ENCODE measurements at places on chromosomes 12 and 14.

DNA sequence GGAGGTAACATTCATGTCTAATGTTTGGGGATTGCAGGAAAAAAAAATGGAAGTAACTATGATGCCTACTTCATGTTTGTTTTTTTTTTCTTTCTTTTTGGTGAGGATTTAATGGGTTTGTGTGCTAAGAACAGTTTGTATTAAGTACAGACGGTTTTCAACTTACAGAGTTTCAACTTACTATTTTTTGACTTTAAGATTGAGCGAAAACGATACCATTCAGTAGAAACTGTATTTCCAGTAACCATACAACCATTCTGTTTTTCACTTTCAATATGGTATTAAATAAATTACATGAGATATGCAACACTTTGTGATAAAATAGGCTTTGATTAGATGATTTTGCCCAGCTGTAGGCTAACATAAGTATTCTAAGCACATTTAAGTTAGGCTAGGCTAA, 10.4 kb downstream of the TECPR2 start:
- no peak for DNase-seq

DNA sequence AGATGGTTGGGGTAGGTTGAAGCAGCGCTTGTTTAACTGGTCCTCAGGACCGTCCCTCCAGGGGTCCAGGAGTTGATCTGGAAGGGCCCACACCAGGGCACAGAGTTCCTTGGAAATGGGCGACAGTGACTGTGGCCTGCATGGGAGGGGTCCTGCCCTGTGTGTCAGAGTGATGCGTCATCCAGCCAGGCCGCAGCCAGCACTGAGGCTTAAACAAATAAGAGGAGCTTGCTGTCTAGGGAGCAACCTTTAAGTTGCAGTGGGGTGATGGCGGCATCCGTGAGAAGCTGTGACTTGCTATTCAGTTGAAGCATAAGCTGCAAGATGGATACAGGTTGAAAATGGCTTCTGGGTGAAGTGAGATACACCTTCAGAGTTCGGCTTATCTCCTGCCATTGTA, 20.2 kb downstream of the DCAF4 start:
- DNase-seq: no peak

GRCh38 chr14:68596211-68596610, 196.7 kb downstream of the ZFP36L1 start:
- DNase-seq: no peak

- no peak for DNase-seq
Measured at GRCh38 chr14:82796086-82796485, 1262.4 kb upstream of the SEL1L start.

DNA sequence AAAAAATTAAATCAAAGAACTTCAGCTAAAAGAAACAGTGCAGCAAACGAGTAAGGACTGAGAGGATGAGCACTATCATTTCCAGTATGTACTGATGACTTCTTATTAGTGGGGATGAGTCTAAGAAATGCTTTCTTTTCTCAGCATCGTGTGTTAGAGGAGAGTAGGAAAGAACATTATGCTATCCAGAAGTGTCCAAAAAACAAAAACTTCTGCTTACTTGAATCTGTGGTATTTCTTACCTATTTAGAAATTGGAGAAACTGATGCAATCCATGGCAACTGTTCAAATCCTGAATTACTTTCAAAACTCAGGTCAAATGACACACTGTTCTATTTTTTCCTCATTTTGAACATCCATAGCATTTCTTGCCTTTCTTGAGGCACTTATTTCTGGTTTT, 23.7 kb downstream of the ABCD2 start:
- DNase-seq: no peak

DNA sequence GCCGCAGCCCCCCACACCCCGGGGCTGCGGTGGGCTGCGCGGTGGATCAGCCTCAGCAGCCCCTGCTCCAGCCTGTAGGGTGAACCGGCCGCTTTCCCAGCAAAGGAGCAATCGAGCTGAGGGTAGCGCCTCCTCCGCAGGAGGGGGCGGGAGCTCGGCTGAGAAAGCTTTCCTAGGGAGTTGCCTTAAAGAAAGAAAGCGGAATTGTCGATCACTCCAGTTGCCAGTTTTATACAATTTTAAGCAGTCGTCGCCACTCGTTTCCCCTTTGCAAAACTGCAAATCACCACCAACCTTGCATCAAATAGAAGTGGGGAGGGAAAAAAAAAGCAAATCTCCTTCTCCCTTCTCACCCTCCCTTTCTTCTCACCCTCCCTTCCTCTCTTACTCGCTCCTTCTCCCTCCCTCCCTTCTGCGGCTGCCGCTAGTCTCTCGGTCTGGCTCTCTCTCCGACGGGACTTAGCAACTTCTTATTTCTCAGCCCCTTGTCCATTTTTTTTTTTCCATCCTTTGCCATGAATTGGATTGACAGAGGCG, at the start of gene PDE3A:
Gene PDE3A (plus strand): TSS at position 424 of the 537 bp plus-strand sequence. CDS start 748 bp downstream, outside the sequence.
- peak; percentile 43 for DNase-seq

- peak; percentile 75 for DNase-seq
Measured at GRCh38 chr14:22598896-22599244, 770 bp downstream of the ABHD4 start.

GRCh38 chr14:39393289-39393688, 38.9 kb downstream of the FBXO33 start:
- DNase-seq: no peak

DNA sequence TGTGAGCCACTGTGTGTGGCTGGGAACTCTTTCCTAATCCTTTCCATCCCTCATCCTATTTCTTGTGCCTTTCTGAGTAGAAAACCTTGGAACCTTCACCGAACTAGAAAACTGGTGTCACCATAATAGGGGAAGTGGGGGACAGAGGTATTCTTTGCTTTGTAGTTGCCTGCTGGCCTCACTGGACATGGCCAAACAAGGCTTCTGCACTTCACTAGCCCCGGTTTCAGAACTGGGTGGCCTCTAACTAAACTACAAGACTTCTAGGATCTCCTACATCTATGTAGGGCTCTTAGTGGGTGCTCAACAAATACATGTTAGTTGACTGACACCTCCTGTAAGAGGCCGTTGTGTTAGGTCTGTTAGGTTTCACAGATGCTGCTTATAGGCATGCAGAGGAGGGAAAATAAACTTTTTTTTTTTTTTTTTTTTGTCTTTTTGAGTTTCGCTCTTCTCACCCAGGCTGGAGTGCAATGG, 597 bp upstream of the CIROP start:
- no peak for DNase-seq

DNA sequence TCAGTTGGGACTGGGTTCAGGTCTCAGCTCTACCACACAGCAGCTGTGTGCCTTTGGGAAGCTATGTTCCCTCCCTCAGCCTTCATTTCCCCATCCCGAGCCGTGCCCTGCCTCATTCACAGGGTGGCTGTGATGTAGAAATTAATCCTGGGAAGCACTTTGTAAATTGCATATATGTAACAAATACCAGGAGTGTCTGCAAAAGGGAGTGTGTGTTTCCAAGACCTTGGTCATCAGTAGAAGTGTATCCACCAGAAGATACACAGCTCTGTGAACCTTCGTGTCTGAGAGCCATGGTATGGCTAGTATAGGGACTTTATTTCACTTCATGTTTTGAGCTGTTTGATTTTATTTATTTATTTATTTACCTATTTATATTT, 26.1 kb downstream of the ALDH2 start:
- DNase-seq: no peak

DNA sequence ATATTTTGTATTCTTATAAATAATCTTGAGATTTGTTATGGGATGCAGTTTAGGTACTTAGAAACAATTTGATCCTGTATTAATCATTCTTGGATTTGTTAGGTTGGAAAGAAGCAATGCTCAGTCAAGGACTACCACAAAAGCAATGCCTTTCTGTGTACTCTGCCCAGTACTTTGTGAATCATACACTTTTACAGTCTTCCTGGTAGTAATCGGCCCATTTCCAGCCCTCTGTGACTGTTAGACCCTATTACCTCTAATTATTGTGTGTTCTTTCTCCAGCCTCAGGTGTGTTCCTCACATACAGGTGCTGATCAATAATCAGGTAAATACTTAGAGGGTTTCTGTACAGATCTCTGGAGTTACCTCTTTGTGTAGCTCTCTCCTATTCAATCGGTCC, 609.0 kb downstream of the KCNH5 start:
- DNase-seq: no peak

DNA sequence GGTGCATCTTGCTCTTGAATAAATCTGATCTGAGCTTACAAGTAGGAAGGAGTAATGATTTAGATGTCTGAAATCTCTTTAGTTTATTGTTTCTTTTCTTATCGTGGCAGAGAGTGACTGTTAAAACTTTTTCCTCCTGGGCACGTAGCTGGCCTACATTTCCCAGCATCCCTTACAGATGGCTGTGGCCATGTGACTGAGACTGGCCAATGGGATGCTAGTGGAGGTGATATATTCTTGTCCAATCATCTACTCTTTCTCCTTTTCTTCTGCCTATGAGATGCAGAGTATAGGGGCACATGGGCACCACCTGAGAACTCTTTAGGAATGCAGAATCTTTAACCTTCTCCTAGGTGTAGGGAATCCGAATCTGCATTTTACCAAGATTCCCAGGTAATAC, 237.3 kb downstream of the RGS6 start:
- no peak for DNase-seq

GRCh38 chr14:48665077-48665784, 920.9 kb downstream of the RPS29 start:
- no peak for DNase-seq

DNA sequence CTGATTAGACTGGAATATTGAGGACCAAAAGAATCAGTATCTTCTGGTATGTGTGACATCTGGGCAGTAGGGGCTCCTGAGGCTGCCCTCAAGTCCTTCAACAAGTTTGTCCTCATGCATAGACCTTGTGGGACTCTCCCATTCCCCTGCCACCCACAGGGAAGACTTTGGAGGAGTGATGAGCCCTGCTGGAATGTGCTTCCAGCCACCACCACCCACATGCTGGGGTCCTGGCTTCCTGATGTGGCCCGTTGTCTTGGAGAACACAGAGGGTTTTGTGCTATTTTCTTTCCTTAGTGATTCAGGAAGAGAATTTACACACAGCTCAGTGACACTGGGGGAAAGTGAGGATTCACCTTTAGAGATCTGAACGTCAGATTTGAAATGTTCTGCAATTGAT, 29.2 kb upstream of the SEL1L start:
- no peak for DNase-seq

Data from foreskin fibroblast (primary cell).